Body of pancreas (tissue), 4 donors: ENCODE measurements at places on chromosomes 11 and 22.
A peak's percentile ranks its signal among the peaks of the same experiment; 100 is the strongest.

GRCh38 chr22:35627267-35628041 lies 10.3 kb upstream of the MB start:
- DNase-seq, result peak; percentile 91

DNA sequence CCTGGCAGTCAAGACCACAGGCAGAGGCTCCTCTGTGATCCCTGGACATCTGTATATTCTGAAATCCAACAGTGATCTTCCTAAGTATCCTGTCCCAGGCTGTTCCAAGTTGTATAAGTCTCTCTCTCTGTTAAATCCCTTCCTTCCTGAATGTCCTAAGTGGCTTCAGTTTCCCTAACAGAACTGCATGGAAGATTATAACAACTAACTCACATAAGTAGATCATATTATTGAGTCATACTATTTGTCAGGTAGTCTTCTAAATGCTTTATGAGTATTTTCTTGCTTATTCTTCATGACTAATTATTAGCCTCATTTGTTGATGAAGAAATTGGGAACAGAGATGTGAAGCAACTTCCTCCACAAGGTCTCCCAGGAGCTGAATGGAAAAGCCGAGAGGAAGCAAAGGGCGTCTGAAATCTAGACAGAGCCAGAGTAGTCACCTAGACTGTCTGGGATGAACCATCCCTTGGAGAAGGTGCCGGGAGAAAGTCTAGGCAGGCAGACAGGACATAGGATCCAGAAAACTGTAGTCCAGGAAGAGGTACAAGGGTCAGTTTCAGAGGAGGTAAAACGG lies 93.2 kb upstream of the FAT3 start:
- DNase-seq, result no peak

GRCh38 chr11:84549217-84549616 lies 1077.9 kb downstream of the DLG2 start:
- DNase-seq, result no peak

GRCh38 chr22:21861851-21862250 lies 5.6 kb downstream of the MAPK1 start:
- no peak for DNase-seq

GRCh38 chr11:21866781-21867180 lies 326.1 kb upstream of the ANO5 start:
- DNase-seq, result no peak

DNA sequence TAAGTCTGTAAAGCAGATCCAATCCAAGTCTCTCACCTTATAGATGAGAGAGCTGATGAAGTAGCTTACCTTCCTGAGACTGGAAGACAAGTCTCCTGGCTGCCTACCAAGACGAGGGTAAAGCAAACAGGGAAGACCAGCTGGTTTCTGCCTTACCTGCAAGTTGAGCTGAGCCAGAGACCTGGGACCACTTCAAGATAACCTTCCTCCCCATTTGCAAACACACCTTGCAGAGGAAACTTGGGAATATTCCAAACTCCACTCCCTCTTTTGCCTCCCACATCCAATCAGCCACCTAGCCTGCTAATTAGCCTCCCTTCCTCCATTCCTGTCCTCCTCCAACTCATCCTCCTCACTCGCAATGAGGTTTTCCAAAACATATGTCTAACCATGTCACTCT lies 23.4 kb upstream of the ROBO3 start:
- no peak for DNase-seq

DNA sequence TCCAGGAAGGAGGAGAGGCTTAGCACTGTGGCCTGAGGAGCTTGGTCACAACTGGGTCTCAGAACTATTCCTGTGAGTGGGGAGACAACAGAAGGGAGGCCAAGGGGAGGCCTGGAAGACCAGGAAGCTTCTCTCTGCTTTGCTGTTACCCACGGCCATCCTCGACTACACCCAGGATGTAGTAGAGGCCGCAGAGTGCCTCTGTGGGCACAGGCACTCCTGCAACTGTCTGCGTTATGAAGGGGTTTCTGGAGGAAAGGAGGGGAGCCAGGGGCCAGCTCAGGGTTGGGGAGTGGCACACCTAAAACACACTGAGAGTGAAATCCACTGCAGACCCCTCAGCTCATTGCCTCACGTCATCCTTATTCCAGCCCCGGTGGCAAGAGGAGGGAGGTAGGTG lies 3.8 kb upstream of the MFRP start:
- DNase-seq, result no peak

GRCh38 chr11:44970293-44970692 lies 19.6 kb upstream of the TP53I11 start:
- DNase-seq, result no peak

DNA sequence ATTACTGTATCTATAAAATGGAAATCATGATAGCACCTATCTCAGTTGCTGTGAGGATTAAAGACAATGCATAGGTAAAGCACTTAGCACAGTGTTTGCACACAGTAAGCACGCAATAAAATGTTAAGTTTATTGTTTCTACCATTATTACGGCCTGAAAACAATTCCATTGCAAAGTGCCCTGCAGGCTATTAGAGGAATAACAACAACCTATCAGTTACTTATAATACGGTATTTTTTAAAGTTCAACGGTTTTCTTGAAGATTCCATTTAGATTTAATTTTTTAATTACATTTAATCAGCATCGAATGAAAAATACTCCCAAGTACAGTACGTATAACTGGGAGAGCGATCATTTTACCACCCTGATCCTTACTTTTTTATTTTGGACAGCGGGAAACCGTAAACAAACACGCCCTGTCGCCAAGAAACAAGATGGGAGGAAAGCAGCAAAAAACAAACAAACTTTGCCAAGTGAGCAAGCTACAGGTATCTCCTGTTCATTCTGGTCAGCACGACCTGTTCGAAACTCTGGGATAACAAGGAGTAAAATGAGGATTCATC lies 893 bp downstream of the SLC36A4 start:
- DNase-seq, result no peak

DNA sequence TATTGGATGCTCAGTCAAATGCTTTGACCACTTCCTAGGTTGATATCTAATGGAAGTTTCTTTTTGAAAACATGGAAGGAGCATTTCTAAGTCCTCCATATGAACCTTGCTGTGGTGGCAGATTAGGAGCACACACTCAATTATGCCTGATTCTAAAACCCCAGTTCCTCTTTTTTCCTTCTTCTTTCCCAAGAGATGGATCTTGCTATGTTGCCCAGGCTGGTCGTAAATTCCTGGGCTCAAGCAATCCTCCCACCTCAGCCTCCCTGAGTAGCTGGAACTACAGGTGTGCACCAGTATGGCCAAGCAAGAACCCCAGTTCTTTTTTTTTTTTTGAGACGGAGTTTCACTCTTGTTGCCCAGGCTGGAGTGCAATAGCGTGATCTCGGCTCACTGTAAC lies 3.0 kb downstream of the LYVE1 start:
- no peak for DNase-seq

GRCh38 chr11:6099577-6099976 lies 7.9 kb upstream of the OR56B4 start:
- DNase-seq, result no peak

GRCh38 chr11:61293867-61294716 lies 1.0 kb downstream of the VWCE start:
- DNase-seq, result peak; percentile 51

- no peak for DNase-seq
Measured at GRCh38 chr11:20596205-20597153, 2.9 kb upstream of the SLC6A5 start.

DNA sequence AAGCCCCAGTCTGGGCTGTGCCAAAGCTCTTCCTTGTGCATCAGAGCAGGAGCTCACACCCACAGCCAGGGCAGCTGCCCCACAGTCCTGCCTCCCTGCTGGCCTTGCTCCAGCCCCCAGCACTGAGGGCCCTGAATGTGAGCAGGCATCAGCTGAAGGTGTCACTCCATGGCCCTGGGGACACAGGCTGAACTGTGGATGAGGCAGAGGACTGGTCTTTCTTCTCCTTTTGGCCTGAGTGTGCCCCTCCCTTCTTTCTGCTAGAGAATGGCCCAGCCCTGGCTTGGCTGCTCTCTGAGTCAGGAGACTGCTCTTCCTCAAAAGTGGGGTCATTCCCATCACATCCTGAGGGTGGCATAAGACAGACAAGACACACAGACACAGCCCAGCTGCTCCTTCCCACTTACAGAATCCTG lies 16.2 kb downstream of the OTOG start:
- no peak for DNase-seq

DNA sequence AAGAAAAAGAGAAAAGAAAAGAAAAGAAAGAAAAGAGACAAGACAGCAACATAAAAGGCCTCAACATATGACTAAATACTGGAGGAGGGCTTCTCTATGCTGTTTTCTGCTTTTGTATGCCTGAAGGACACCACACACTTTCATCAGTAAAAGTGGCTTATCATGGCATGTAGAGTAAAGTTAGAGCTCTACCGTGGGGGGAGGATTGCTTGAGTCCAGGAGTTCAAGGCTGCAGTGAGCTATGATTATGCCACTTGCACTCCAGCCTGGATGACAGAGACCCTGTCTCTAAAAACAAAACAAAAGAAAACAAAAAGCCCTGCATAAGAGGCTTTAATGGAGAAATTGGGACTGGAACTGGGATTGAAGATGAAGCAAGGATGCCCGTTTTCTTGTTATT lies 5.7 kb downstream of the PTS start:
- DNase-seq, result no peak

DNA sequence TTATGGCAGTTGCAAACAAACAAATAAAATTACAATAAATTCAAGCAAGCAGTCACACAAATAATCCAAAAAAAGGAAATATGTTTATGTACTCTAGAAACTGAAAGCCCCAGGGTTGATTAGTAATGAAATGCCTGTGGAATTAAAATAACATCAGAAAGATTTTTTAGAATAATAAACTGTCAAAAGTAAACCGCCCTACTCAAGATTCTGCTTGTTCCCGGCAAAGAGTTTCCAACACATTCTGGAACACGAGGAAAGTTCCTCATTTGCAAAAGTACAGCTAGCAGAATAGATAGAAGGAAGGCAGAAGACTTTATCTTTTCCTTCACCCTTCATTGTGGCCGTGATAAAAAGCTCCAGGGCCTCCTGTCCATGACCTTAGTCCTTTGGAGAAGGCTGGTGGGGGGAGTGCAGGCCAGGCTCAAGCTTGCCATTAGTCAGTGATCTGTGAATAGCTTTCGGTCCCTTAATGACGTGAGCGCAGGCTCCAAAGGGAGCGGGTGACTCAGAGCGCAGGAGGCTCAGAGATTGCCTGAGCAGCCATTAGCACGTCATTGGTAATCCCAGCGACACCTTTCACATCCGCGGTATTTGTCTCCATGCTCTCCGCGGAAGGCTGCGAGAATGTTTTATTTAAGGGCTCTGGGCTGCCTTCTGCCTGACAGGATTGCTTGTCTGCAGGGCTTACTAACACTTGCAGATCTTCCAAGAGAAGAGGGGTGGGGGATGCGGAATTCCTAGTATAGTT lies 458.3 kb downstream of the METTL15 start:
- DNase-seq, result peak; percentile 37
